NCI-H1105 treated with DMSO at 0.1 percent for 48 hours (cell line): ENCODE measurements at places on chromosomes 13 and 19.

DNA sequence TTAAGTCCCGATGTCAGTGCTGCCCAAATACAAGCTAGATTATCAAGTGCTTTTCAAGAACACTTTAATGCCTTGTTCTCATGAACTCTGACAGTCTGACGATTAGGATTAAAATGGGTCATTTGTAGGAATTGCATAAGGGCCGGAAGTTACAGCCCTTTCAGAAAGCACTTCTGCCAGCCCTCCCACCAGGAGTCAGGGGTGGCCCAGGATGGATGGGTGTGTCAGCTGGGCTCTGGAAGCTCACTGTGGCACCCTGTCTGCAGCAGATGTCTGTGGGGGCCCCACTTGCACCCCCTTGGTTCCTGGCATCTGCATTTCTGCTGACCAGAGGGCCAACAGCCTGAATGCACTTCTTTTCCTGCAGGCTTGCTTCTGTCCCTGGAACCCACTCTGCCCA is 712.7 kb downstream of the UQCRFS1 start:
- no peak for DNase-seq

GRCh38 chr13:63393112-63393511 is 1977.5 kb upstream of the PCDH20 start:
- no peak for DNase-seq

GRCh38 chr19:376111-376470 is 31.5 kb upstream of the MIER2 start:
- no peak for DNase-seq

GRCh38 chr19:8973501-8974091 is 36.6 kb downstream of the MUC16 start:
- no peak for DNase-seq

GRCh38 chr19:1851654-1852580 is 3.6 kb upstream of the REXO1 start:
- DNase-seq = no peak

- DNase-seq = no peak
These were observed 4.3 kb downstream of the LGALS14 start for GRCh38 chr19:39708594-39708993.

GRCh38 chr19:35975608-35976214 is 19.3 kb upstream of the SDHAF1 start:
- DNase-seq = no peak

GRCh38 chr19:6519289-6519688 is 11.5 kb upstream of the TNFSF9 start:
- DNase-seq = no peak

- DNase-seq = no peak
These were observed 18.9 kb downstream of the TGFB1 start for GRCh38 chr19:41334793-41335192.

- DNase-seq = no peak
These were observed 3.3 kb upstream of the ATP1A3 start for GRCh38 chr19:41997121-41997850.

- no peak for DNase-seq
These were observed 15.2 kb upstream of the F7 start for GRCh38 chr13:113090415-113090770.

DNA sequence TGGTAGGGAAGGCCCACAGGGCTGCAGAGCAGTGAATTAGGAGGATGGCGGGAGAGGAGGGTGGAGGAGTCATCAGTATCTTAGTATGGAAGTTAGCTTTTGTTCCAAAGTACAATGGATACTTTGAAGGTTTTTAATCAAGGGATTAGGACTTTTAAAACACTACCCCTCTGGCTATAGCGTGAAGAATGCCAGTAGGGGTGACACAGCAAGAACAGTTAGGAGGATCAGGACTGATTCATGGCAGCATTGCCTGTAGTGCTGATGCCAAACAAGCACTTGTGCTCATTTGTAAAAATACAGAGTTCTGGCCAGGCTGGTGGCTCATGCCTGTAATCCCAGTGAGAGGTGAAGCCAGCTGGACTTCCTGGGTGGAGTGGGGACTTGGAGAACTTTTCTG is 46.2 kb downstream of the SKA3 start:
- DNase-seq = no peak

- DNase-seq = no peak
These were observed 216.8 kb upstream of the MAB21L1 start for GRCh38 chr13:35693134-35693784.

DNA sequence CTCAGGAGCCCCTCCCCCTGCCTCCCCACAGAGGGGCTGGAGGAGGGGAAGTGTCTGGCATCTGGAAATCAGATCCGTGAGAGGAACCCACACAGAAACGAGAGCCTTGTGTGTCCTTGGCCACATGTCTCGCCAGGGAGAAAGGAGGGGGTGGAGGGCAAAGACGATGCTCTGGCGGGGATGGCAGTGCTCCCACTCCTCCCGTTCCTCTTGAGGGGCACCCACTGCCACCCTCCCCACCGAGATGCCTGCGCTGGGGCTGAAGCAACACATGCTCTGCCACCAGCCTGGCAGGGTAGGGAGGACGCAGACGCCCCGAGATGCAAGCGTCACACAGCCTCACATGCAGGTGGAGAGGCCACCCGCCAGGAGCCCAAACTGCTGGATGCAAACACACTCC is 2.8 kb downstream of the ADGRL1 start:
- DNase-seq = no peak

GRCh38 chr13:107202371-107203023 is 634.6 kb upstream of the ARGLU1 start:
- DNase-seq = no peak

DNA sequence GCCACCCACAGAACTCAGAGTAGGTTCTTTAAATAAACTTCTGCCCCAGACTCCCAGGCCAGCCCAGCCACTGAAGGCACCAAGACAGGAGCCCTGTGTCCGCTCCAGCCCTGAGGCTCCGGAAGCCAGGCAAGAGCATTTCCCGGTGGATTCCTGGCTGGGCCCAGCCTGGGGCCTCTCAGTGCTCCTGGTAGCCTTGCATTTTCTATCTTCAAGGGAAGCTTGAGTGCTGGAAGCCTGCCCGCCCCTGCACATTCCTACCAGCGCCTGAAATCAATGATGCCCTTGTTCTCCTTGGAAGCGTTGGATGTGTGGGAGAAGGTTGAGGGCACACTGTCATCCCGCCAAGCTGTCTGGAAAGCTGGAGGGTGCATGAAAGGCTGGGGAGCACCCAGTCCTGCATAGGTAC is 70.3 kb downstream of the ALOX5AP start:
- DNase-seq = no peak

DNA sequence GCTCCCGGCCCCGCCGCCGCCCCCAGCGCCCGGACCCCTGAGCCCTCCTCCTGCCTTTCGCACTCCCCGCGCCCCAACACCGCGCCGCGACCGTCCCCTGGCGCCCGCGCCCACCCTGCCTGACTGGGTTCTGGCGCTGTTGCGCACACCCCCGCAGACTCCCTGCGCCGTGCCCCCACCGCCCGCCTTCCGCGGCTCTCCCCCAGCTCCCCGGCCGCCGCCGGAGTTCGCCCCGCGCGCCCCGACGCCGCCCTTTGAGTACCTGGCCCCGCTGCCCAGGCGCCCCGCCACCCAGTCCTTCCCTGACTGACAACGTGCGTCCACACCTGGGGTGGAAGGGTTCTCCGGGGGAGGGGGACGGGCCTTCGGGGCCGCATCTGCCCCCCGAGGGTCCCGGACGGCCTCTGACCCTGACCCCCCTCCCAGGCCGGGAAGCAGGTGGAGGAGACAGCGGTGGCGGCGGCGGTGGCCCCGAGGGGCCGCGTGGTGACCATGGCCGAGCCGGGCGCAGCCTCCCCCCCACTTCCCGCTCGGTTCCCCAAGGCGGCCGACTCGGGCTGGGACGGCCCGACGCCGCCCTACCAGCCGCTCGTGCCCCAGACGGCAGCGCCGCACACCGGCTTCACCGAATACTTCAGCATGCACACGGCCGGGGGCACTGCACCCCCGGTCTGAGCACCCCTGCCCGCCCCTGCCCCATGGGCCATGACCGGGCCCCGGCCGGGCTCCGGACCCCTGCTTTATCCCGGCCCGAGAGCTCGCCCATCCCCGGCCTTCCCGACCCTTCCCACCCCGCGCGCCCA is 1.4 kb upstream of the MEGF8 start:
- DNase-seq = no peak

GRCh38 chr13:75847588-75847987 is 211.5 kb downstream of the LMO7 start:
- DNase-seq = no peak

DNA sequence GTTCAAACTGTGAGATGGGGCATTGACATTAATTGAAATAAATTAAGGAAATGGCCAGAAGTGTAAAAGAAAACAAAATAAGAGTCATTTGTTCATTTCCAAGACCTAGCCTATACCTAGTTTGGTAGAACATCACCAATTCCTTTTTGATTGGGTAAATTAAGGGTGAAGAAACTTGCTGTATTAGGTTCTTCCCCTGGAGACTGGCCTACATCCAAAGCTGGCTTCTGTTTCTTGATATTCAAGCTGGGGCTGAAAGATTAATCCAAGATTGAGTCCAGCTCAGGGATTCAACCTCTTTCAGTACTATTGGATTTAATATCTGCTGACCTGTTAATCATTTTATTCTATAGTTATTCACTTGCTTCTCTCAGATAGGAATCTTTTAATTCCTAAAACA is 183.2 kb downstream of the GPC6 start:
- no peak for DNase-seq
